ENCODE measurements at places on chromosomes 4 and X. TPM values are rescaled to one million over a fixed set of nuclear protein-coding genes. Genes with fewer than 3 reads are reported as not detected.

DNA sequence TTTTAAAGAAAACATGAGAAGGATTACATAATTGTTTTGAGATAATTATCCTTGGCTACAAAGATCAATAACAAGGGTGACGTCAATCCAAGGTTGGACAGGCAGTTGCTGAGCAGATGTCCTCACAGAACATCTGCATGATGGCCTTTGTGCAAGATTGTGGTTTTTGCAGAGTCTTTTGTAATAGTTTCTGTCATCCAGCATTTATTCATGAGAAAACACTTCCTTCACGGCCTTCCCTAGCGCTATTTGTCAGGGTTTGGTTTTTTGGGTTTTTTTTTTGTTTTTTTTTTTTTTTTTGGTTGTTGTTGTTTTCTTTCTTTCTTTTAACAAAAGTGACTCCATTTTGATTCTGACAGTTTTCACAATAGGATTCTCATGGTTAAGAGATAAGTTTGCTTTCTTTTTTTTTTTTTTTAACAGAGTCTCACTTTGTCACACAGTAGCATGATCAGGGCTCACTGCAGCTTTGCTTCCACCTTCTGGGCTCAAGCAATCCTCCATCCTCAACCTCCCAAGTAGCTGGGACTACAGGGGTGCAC lies 31.5 kb upstream of the ELF2 start:
- H3K4me3 ChIP-seq, result no peak overlapping the region
- H3K27ac ChIP-seq, result peak overlapping the region; percentile 37
- H3K27me3 ChIP-seq, result no peaks in the 10 kb centered on the region
- no peak for DNase-seq
- no peaks in the 10 kb centered on the region for H3K36me3 ChIP-seq
- no peaks in the 10 kb centered on the region for H3K4me1 ChIP-seq

DNA sequence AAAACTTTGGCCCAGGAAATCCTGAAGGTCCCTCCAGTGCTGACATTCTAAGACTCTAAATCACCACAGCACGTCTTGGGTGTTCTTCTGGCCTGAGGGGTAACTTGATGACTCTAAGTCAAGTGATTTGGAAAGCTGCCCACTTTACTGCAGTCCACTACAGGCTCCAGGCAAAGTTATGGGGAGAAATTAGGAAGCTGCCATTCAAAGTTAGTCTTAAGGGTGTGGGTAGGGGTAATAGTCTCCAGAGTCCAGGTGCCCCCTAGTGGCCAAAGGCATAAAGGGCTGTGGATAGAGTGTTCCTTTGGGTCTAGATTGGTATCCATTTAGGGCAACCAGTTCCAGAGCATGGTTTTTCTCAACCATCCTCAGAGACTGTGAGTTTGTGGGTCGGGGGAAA lies 38.7 kb upstream of the SLC16A2 start:
- no peaks in the 10 kb centered on the region for H3K4me1 ChIP-seq
- no peak overlapping the region for H3K27ac ChIP-seq
- no peaks in the 10 kb centered on the region for H3K27me3 ChIP-seq
- no peaks in the 10 kb centered on the region for H3K36me3 ChIP-seq
- H3K4me3 ChIP-seq, result no peak overlapping the region

Gene PPP1R2C
- not detected for polyA plus RNA-seq

DNA sequence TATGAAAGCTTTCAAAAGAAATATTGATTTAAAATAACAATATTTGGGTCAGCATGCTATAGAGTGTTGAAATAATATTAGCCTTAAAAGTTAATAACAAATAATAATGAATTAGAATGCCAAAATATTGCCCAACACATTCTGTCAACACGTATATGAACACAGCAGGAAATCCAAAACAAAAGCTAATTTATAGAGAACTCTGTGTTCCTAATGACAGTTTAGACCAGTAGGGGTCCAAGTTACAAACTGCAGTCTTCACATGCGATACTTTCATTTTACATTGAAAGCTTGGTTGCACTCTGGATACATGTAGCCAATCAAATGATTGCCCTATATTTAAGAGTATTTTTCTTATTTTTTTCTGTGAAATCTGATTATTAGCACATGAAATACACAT lies 274.4 kb downstream of the DCTD start:
- DNase-seq, result no peak
- no peaks in the 10 kb centered on the region for H3K36me3 ChIP-seq
- no peak overlapping the region for H3K27ac ChIP-seq

GRCh38 chr4:15457406-15458201 lies 12.1 kb upstream of the CC2D2A start:
- H3K27ac ChIP-seq, result peak overlapping the region; percentile 58
- H3K4me3 ChIP-seq, result no peak overlapping the region
- H3K4me1 ChIP-seq, result peaks cover 18% of the 10 kb centered on the region

Measured in stomach (tissue), 19 donors.